ENCODE measurements at places on chromosomes 6 and 20.

DNA sequence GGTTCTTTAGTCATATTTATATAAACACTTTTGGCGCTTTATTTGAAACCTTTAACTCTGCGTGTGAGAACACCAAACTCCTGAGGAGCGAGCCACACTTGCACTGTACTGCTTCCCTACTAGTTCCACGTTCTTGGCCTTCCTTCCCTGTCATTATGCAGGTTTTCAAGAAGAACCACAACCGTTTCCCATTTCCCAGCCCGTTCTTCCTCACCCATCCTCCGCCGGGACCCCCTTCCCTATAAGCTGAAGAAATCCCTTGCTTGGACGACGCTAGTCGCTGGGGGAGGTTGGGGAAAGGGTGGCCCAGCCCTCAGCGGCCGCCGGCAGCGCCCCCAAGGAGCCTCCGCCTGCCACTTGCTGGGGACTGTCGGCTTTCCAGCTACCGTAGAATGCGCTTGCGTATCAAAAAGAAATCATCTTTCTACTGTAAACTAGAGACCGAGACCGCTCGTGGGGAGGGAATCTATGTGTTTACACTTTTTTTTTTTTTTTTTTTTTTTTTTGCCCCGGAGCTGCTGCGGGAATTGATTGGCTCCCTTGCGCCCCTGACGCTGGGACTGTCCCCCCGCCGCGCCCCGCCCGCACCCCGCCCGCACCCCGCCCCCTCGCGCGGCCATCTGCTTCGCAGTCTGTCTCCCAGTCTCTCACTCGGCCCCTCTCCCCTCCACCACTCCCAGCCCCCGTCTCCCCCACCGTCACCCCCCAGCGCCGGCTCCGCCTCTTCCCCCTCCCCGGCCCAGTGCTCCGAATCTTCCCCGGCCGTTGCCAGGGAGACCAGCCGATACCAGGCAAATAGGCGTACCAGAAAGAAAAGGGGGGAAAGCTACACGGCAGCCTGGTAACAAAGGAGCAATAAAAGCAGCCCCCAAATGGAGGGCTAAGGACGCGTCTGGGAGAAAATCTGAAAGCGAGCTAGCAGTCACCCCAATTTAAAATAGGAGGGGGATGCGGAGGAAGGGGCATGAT is 2.3 kb upstream of the MARCKS start:
- H3K27ac ChIP-seq = no peak overlapping the region
- no peak for DNase-seq
- H3K36me3 ChIP-seq = no peaks in the 10 kb centered on the region
- H3K4me1 ChIP-seq = peaks cover 2% of the 10 kb centered on the region
- peaks cover 12% of the 10 kb centered on the region for H3K27me3 ChIP-seq

DNA sequence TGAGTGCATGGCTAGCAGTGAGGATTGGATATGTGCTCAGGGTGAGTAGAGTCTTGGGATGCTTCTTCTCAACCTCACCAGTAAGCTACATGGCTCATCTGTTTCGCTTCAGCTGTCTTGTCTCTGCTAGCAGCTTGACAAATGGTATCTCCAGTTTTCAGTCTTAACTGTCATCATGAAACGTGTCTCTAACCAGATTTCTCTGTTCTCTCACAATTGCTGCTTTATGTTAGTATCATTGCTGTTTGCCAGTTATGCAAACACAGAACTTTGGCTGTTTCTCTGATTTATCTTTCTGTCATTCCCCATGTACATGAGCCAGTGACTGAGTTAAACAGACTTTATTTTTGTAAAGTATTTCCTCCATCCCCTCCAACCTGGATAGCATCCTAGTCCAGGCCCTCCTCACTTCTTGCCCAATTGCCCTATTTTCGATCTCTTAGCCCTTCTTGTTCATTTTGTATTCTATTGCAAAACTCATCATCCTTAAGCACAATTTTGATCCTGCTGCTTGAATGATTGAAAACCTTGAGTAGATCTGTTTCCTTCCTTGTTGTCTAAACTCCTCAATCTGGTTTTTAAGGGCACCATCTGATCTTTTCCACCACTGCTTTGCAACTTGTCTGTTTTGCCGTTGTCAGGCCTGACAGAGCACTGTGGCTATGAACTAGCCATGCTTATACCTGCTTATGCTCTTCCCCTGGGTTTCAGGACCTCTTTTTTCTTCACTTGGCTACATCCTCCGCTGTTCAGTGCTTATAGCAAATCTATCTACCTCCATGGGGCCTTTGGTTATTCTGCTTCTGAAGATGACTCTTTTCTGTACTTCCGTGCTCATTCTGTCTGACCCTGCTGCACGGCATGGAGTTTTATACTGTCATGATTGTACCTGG is 37.7 kb upstream of the ADIG start:
- no peak for DNase-seq
- no peak overlapping the region for H3K27ac ChIP-seq
- H3K36me3 ChIP-seq = no peaks in the 10 kb centered on the region
- H3K4me3 ChIP-seq = no peak overlapping the region

GRCh38 chr6:40678941-40679340 is 91.8 kb upstream of the LRFN2 start:
- no peaks in the 10 kb centered on the region for H3K27me3 ChIP-seq
- no peak for DNase-seq
- H3K4me1 ChIP-seq = no peaks in the 10 kb centered on the region
- no peak overlapping the region for H3K27ac ChIP-seq
- H3K36me3 ChIP-seq = no peaks in the 10 kb centered on the region

- peaks cover 2% of the 10 kb centered on the region for H3K4me1 ChIP-seq
- no peak overlapping the region for H3K27ac ChIP-seq
- no peak for DNase-seq
- no peaks in the 10 kb centered on the region for H3K27me3 ChIP-seq
Observed at GRCh38 chr6:139230391-139230840, 61.4 kb downstream of the TXLNB start.

- no peak overlapping the region for H3K4me3 ChIP-seq
- DNase-seq = no peak
- H3K36me3 ChIP-seq = no peaks in the 10 kb centered on the region
- H3K27ac ChIP-seq = no peak overlapping the region
Observed at GRCh38 chr20:59752101-59752586, 147.8 kb downstream of the PHACTR3 start.

Measured in iPS DF 6.9 (cell line).